ENCODE measurements at places on chromosomes 3 and 15. TPM values are rescaled to one million over a fixed set of nuclear protein-coding genes. Genes with fewer than 3 reads are reported as not detected.

METTL6 gene
- total RNA-seq = 21.9 TPM

DNA sequence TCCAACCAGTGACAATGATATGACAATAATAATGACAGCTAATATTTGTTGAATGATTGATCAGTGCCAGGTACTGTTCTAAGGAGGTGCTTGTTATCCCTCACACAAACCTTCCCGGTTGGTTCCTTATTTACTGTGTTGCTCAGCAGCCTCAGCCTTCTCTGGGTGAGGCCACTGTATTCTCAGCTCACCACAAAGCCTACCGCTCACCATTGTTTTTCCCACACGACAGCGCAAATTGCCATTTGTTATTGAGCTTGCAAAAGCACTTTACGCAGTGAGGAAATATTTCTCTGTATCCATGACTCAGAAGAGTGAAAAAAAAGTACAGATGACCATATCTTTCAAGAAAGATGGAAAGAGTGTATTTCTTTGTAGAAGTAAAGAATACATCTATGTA lies 49.5 kb upstream of the PDZRN3 start:
- DNase-seq = no peak

CCK gene
- 12.5 TPM for total RNA-seq

ITGA11 gene
- total RNA-seq = 6.1 TPM

DNA sequence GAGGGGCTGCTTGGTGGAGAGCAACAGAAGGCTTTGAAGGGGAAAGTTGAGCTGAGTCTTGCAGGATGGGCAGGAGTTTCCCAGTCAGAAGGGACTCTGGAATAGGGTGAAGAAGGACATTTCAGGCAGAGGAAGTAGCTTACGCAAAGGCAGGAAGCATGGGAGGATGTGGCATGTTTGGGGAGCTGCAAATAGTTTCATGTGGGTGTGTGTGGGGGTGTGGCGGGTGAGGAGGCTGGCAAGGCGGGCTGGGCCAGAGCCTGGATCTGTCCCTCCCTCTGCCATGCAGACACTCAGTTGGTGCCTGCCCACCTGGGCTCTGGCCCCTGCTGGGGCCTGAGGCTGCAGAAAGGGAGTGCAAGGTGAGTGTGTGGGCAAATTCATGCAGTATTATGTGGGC lies 10.4 kb downstream of the TEX264 start:
- DNase-seq = no peak

DNA sequence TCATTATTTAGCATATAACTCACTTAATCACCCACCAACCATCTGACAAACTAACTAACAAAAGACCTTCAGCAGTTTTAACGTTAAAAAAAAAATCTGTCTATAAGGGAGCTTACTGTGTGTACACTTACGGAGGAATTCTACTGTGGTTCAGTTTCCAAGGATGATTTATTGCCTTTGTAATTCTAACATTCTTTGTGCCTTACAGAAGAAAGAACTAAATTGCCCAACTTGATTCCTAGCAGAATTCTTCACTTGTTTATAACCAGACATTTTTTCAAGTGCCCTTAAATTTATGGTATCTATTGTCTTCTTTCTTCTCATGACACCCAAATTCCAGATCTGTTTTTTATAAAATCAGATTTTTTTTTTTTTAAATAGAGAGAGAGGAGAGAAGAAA lies 119.7 kb upstream of the IGSF10 start:
- no peak for DNase-seq

GOLGA6L7 gene
- total RNA-seq = not detected

DNA sequence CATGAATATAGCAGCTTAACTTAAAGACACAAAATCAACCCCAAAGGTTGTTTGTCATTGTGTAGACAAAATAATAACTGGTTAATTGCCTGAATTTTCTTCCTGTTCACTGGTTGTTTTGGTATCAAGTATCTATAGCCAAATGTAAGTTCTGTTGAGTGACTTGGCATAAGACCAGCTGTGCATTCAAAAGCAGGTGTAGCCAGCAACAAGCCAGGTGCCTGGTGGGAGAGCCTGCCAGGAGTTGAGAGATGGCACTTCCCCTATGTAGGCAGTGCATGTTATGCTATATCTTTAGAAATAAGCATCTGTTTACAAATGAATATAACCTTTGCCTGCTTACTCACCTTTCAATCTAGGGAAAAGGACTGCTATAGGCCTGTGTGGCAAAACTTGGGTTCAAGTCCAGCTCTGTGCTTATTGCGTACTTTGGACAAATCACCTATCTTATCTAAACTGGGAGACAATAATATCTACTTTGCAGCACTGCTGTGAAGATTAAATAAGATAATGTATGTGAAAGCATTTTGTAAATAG lies 84.9 kb upstream of the TBL1XR1 start:
- DNase-seq = no peak

DNA sequence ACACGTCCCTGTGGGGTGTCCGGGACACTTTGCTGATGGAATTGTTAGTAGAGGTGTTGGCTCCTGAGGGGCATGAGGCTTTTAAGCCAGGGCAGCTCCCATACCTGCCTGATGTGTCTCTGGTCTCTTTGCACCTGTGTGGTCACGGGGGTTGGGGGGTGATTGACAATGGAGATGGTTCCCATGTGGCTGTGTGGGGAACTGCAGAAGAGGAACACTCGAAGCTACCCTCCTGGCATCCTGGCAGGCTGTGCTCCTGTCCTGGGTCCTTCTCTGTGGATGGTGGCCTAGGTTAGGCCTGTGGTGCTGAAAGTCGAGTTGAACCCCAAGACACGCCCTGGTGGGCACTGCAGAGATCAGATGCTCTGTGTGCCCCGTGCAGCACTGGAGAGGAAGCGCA lies 73.4 kb downstream of the HMCES start:
- DNase-seq = no peak

DNA sequence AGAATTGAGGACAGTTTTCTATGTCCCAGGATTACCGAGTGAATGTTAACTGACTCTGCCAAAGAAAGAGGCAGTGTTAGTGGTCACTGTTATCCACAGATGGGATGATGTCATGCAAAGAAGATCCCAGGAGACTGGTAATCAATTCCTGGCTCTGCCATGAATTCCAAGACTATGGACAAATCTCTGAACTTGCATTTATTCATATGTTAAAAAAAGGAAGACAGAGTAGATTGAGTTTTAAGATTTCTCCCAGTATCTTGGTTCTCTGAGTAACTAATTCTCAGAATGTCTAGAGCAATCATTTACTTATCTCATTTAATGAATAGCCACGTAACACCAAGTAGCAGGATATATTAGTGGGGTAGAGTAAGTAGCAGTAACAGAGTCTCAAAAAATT lies 11.5 kb upstream of the MAP3K13 start:
- no peak for DNase-seq

GRAMD1C gene
- 0.27 TPM for total RNA-seq

DNA sequence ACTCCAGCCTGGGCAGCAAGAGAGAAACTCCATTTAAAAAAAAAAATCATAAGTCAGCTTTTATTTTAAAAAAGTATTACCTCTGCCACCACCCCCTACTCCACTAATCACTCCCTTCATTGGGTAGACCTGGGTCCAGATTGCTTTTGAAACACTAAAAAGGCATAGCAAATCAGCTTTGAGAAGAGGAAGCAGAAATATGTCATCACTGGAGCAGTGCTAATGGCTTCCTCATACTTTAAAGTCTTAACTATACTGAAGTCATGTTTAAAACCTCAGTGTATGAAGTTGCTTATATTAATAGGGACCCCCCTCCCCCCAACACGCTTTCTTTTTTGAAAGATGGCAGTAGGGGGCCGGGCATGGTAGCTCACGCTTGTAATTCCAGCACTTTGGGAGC lies 1.0 kb upstream of the HTR3D start:
- no peak for DNase-seq

GRCh38 chr15:63628123-63628822 lies 31.1 kb downstream of the FBXL22 start:
- DNase-seq = no peak

DNA sequence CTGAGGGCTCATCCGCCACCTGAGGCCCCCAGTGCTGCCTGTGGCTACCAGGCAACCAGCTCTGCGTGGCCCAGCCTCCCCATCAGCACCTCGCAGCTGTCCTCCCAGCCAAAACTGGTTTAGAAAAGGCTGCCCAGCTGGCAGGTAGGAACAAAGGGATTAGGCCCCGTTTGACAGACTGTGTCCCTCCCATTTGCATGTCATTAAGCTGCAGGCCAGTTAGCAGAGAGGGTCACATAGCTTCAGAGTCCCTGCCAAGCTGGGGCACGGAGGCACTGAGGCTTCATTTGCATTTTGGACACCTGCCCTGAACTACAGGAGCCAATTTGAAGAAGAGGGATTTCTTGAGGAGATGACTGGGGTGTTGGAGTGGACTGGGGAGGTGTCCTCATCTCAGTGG lies 177.9 kb downstream of the TLE3 start:
- DNase-seq = no peak

- DNase-seq = no peak
These were observed 8.2 kb downstream of the ANKUB1 start for GRCh38 chr3:149784064-149784704.

NME9 gene
- not detected for total RNA-seq

DNA sequence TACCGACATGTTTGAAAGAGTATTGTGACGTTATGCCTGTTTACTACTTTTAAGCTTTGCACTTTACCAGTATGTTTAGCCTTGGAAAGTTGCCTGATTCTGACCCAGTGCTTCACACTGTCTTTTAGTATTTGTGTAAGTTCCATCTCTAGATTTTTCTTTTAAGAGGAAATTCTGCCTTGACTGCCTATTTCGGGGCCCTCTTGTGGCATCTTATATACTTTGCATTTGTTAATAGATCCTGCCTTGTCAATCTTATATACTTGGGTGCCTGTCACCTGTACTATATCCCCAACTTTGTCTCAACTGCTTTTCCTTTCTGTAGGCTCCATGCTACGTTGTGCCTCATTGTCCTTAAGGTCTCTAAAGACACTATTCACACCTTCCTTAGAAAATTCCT lies 244.6 kb downstream of the STXBP5L start:
- no peak for DNase-seq

DNA sequence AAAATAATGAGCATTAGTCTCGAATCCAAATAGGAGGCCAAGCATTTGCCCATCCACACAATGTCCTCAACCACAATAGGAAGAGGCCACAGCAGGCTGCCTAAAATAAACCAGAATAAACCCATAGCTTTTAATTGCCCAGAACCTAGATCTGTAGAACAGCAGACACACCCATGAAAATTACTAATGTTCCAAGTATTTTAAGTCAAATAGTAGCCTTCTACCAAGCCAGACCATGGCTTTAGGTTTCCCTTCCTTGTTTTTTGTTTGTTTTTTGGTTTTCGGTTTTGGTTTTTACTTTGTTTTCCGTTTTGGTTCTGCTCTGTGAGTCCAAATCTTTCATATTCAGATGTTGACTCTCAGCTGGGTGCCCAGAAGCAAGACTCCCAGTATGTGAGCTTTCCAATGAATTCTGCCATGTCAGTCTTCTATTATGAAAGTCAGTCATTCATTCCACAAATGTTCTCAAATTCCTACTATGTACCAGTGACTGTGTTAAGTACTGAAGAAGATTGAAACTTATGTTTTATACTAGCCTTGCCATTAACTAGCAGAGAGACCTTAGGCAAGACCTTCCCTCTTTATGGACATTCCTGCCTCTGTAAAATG lies 57.8 kb upstream of the BOC start:
- DNase-seq = no peak

- DNase-seq = no peak
These were observed 22.1 kb downstream of the PPCDC start for GRCh38 chr15:75045332-75046015.

CYFIP1 gene
- 75.5 TPM for total RNA-seq

DNA sequence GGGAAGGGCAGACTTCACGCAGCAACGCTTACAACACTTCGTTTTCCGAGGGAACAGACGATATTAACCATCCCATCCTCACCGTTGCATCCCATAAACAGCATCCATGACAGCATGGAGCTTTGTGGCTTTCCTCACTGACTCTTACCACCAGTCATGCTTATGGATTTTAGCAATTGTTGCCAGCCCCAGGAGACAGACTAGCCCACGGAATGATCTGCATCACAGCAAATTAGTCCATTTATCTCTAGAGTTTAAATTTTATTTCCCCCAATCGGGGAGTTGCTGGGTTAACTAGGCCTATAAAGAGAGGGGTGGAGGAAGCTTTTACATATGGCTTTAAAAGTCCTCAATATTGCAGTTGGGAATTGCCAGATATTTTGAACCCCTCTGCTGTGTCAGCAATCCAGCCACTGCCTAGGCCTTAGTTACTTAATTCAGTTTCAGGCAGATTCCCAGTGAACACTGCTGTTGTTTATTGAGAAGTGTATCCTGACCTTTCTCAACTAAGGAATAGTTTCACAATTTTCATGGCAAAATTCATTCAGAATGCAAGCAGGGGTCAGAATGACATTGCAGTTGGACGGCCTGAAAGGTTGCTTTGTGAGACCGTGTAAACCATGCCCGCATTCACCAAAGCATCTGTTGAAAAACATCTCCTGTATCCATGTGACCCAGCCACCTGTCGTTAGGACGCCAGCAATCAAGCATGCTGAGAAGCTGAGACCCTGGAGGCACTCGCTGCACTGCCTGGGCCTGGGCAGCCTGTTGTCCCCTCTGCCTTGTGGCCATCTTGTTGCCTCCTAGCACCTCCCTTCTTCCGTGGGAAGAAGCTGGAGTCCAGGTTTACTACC lies 397.4 kb upstream of the TPM1 start:
- DNase-seq = no peak

GRCh38 chr3:73255609-73256029 lies 194.2 kb downstream of the EBLN2 start:
- no peak for DNase-seq

GRCh38 chr3:41026394-41027177 lies 172.7 kb upstream of the CTNNB1 start:
- DNase-seq = peak; percentile 82

DNA sequence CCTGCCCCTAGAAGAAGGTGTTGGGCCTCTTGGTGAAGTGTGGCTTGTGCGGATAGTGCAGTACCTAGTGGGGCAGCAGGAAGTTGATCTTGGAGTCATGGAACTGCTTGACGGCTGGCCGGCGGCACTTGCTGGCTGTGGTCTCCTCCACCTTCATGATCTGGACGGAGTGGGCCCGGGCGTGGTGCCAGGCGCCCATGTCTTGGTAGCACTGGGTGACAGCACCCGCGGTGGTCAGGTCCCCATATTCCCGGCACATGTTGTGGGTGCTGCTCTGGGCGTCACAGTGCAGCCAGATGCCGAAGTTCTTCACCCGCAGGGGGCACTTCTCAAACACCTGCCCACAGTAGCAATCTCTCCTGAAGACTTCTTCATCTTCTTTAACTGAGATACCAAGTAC lies 30.7 kb downstream of the EXOG start:
- no peak for DNase-seq

GRCh38 chr3:134291319-134292254 lies 40.9 kb upstream of the RYK start:
- DNase-seq = peak; percentile 97

DNA sequence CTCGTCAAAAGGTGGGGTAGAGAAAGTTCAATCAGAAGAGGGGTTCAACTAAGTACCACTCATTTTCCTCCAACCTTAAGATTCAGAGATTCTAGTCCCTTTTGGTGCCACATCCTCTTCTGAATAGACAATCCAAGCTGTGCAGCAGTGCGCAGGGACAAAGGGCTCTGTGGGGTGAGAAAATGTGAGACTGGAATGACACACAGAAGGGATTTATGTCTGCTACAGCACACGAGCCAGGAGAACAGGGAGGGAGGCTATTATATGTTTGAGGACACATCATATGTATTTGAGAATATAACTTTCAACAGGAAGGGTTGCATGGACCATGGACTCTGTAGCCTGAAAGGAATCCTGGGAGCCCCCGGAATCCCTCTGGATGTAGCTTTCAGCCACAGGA lies 33.0 kb downstream of the LSM3 start:
- DNase-seq = no peak
